ENCODE measurements at places on chromosomes 4 and X.

DNA sequence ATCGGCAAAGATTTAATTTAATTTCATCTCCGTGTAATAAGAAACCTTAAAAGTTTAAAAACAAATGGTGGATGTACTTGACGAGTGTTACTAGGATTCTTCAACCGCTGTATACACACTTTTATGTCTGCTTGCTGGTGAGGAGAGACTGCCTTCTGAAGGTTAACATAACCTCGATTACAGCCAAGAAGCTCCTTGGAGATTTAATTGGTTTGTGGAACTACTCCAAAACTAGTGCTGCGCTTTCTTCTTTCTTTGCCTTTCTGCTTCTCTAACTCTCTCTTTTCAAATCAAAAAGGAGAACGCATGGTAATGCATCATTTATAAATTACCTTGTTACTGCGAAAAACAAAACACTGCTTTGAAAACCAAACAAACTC is 109.0 kb downstream of the ANTXR2 start:
- DNase-seq, result no peak

DNA sequence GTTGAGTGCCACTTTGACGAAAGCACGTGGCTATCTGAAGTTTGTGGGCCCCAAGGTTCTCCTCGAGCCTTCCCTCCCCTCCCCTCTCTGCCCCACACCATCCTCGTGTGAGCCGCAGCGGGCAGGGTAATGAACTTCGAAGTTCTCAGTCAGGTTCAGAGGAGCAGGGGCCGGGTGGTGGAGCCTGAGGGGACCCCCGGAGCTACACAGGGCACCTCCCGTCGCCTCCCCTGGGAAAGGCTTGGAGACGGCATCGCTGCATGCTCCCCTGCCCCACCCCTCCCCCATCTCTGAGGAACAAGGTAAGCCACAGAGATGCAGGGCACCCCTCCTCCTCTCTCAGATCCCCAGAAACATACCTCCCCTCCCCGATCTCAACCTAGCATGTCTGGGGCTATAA is 2.8 kb upstream of the NKX1-1 start:
- DNase-seq, result no peak

- DNase-seq, result no peak
These were observed 21.0 kb upstream of the SPON2 start for GRCh38 chr4:1193206-1194009.

GRCh38 chr4:16492872-16493271 is 266.6 kb upstream of the TAPT1 start:
- DNase-seq, result no peak

DNA sequence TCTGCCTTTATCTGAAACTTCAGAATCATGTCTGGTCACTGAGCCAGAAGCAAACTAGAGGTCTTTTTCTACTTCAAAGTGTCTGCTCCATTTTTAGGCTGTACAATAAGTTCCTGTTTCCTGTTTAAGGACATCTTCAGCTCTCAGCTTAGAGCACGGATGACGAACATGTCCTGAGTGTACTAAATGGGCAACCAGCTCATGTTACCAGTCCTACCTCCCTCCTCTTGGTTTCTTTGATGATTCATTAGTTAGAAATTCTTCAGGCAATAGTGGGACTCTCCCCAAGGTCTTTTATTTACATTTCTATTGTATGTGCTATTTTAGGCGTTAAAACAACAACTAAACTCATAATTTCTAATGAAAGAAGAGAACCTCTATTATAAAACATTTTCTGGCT is 58.0 kb downstream of the ENPEP start:
- DNase-seq, result no peak

DNA sequence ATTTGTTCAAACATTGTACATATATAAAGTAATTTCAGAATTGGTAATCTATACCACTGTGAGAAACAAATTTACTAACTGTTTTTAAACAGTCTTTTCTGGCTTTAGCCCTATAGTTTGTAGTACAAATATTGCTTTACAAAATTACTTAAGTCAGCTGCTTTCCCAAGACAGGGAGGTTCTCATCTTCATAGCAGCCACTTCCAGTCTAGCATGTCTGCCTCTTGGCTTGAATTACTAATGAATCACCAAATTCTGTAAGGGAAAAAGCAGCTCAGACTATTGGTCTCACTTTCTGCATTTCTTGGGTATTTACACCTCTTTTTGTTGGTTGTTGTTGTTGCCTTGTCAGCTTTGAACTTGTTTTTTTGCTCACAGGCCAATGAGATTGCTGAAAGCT is 187.2 kb downstream of the NPFFR2 start:
- no peak for DNase-seq

DNA sequence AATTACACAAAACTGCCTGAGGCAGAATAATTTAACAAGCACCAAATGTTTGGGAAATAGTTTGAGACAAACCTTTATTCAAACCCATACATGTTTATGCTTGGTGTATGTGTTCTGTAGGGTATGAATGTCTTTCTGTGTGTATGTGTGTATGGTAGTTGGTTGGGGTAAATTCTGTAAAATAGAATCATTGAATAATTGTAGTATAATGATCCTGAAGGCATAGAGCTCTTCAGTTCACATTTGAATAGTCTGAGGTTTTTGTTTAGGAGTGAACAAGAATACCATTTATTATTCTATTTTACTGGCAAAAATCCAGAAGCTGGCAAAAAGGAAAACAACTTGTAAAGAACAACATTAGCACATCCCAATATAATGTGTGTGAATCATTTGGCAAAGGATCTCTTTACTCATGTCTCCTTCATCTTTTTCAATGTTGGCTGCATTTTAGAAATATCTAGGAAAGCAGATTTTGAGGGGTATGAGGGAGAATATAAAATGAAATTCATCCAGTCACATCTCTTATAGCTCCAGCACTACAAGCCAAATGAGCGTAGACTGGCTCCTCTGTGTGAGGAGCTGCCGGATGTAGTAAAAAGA is 360.0 kb downstream of the CHIC1 start:
- DNase-seq, result no peak

GRCh38 chrX:69152417-69152841 is 12.8 kb downstream of the PJA1 start:
- peak; percentile 47 for DNase-seq

DNA sequence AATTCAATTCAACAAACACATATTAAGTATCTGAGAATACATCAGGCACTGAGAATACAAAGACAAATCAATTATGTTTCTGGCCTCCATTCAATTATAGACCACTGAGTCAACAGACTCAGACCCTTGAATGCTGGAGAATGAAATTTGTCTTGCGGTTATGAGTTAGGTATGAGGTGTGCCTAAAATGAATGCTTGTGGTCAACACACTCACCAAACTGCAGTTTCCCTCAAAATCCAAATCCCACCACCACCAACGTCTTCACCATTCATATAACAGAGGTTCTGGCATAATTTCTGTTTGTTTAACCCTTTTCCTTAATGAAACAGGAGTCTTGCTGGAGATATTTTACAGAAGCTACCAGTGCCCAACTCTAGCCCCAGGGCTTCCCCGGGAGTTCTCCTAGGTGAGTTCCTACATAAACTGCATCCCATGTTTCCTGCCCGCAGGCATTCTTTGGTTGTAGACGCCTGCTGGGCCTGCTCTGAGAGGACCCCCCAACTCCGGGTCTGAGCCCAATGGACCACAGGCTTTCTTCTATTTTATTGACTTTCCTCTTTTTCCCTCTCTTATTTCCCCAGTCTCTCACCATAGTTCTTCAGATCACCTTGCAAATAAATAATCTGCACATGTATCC is 119.2 kb downstream of the DDX53 start:
- DNase-seq, result no peak

- DNase-seq, result no peak
These were observed 12.3 kb downstream of the MSX1 start for GRCh38 chr4:4871573-4872313.

DNA sequence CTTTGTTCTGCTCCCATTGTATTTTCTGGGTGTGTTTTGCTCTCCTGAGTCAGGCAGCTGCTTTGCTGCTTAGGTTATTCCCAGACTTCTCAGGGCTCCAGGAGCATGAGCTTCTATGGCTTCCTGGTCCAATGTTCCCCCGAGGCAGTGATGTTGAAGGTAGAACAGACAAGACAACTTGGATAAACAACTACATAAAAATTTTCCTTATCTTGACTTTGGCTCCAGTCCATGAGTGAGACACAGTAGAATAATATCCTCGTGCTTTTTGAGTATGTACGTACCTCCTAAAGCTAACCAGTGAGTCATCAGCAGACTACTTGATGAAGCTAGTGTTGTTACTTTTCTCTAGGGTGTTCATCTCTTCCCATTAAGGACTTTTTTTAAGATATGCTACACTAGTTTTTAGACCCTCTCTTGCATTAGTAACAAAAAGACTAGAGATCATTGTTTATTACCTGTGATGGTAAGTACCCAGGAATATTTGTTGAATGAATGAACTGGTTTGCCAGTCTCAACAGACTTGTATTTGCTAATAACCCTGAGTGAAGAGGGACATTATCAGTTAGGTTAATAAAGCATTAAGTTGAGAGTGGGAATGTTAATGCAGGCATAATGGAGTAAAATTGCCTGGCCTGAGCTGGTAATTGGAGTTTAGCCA is 131.9 kb downstream of the FHIP1A start:
- peak; percentile 88 for DNase-seq

- DNase-seq, result no peak
These were observed 253.5 kb downstream of the ARHGAP24 start for GRCh38 chr4:85728464-85728863.

DNA sequence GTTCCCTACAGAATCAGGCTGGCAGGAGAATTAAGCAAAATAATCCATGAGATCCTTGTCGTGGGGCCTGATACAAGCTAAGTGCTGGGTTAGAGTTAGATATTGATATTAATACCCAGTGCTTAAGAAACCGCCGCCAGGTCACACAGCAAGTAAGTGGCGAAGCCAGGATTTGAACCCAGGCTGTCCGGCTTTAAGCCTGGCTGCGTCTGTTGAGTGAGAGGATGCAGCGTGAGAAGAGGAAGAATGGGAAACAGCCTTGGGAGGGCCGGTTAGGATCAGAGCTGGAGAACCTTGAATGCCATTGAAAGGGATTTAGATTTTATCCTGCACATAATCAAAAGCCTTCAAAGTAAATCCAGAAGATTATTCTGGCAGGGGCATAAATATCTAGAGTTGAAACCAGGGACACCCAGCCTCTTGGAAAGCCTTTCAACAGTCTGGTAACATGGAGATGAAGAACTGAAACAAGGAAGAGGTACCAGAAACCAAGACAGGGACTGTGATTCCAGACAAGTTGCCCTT is 64.8 kb upstream of the HELT start:
- no peak for DNase-seq

GRCh38 chr4:141730805-141731204 is 94.4 kb downstream of the IL15 start:
- DNase-seq, result no peak

GRCh38 chr4:78749258-78749971 is 26.7 kb upstream of the BMP2K start:
- DNase-seq, result no peak

DNA sequence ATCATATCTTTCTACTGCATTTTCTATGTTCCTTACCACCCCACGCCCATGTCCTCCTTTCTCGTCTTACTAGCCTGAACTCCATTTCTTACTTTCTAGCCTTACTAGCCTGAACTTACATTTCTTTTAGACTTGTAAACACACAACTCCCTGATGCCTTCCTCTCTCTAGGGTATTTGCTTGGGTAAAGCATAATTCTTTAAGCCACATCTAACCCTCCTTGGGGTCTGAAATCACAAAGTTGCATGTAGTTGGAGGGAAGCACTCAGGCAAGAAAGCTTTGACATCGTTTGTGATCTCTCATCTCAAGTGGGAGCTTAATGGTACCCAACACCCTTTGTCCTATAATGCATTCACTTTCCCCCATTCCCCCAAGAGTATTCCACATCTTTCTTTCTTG is 124.4 kb downstream of the SPOCK3 start:
- no peak for DNase-seq

DNA sequence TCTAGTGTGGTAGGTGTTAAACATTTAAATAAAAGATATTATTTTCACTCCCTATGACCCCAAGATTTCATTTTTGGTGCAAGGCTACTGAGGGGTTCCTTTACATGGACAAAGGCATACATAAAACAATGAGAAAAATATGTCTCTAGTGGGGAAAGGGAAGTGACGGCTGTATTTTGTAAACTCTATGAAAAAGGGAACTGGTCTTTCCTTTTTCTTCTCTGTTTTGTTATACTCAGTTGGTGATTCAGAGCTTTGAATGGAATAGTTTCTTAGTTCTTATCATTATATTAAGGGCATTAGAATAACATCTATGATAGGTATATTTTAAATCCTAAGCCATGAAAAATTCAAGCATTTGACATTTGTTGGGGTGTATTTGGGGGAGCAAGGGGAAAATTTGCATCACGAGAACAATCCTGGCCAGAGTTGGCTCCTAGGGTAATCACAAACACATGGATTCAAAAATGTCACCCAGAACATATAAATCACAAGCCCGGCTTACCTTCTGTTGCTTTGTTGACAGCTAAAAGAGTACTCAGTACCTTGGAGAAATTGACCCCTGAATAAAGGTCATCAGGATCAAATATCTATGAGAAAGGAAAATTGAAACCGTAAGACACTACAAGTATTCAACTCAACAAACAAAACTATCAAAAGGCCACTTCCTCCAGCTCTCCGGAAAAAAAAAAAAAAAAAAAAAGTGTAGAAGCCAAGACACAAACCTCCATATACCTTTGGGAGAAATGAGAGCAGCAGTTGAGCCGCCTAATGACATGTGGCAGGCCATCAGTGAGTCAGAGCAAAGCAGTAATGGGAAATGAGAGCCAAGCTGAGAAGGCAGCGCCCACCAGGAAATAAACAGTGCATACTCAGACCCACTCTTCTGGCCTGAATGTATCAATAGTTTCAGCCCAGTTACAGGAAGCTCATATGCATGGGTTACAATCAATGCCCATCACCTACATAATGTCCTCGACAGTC is 33.4 kb downstream of the ARHGEF6 start:
- DNase-seq, result no peak

DNA sequence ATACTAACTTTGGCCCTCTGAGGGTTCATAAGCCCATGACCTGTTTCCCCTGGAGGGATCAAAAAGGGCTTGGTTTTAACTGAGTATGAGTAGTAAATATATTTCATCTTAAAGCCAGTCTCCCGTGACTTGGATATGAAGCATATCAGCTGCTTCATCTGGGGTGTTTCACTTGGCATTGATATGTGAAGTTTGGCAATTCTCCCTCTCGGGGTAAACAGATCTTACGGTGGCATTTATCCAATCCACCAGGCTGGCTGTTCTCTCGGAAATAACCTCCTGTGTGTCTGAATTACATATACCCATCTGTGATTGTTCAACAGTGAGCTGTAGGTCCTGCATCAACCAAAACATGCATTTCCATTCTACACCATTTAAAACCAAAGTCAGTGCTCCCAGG is 130.7 kb downstream of the ADAM29 start:
- DNase-seq, result no peak

GRCh38 chrX:78614264-78614663 is 44.9 kb downstream of the RTL3 start:
- DNase-seq, result no peak

- DNase-seq, result peak; percentile 46
These were observed 308.9 kb downstream of the GLUD2 start for GRCh38 chrX:121356139-121356849.

GRCh38 chrX:114508756-114509155 is 75.1 kb upstream of the HTR2C start:
- no peak for DNase-seq

DNA sequence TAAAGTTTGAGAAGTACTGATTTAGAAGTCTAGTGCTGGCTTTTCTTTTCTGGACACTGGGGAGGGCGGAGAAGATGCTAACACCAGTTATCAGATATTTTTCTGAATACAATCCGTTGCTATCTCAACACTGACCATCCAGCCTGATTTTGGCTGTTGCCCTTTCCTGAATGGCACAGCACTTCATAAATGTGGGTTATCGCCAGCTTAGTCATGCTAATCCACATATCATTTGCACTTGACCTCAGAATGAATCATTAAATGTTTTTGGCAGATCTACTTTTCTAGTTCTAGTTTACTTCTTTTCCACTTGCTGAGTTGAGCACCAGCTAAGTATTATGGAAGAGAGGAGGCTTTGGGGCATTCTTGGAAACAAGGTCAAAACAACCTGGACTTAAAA is 60.8 kb upstream of the ESX1 start:
- no peak for DNase-seq
